ENCODE measurements at places on chromosomes 12 and 14.

GRCh38 chr14:89430391-89431236, 13.6 kb upstream of the FOXN3 start:
- no peak for DNase-seq

- DNase-seq = no peak
Observed at GRCh38 chr14:68247274-68247673, 427.7 kb downstream of the RAD51B start.

GRCh38 chr12:34219046-34219770, 196.9 kb downstream of the ALG10 start:
- no peak for DNase-seq

GRCh38 chr14:60485598-60486251, at the start of gene C14orf39:
Gene C14orf39 (minus strand): TSS chr14:60486063. CDS start chr14:60485078, 985 bp downstream.
- DNase-seq = no peak

DNA sequence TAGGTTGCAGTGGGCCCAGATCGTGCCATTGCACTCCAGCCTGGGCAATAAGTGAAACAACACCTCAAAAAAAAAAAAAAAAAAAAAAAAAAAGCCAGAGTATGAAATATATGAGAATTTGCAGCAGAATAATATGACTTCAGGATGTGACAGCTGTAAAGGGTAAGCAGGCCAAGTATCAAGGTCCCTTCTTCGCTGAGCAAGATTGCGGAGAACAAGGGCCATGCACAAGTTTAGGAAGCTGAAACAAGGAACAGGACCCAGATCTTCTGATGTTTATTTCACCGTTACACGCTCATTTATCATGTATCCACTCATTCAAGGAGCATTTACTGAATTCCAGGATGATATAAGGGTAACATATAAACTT, 659 bp upstream of the FOXJ2 start:
- no peak for DNase-seq

- no peak for DNase-seq
Observed at GRCh38 chr14:32623300-32624093, 294.4 kb downstream of the AKAP6 start.

DNA sequence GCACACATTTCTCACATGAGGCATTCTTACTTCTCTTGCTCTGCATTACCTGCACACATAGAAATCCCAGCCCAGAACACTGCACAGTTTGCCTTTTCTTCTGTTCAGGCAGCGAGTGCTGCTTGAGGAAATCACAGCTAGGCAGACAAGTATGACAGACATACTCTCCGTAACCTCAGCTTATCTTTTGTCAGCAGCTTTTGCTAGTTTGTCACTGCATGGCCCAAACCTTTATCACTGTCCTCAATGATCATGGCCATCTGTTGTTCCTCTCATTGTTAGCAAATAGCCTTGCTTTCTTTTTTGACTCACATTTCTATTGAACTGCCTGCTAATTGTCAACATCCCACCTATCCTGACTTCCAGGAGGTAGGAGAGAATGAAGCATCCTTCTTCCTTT, 5.3 kb downstream of the ZNF10 start:
- no peak for DNase-seq

DNA sequence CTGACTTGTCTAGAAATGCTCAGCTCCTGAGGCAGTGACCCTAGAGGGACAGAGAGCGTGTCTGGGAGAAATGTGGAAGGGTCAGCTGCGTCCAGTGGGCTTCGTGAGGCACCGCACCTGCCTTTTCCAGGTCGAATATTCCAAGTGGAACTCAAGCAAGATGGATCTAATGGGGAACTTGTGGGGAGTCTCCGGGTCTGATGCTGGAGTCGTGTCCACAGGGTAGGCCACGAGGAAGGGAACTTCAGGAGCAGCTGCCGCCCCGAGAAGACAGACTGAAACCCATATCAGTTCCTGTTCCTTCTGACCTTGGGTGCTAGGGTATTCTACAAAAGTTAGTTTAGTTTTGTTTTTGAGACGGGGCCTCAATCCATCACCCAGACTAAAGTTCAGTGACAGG, 67.5 kb downstream of the TNFAIP2 start:
- DNase-seq = no peak

DNA sequence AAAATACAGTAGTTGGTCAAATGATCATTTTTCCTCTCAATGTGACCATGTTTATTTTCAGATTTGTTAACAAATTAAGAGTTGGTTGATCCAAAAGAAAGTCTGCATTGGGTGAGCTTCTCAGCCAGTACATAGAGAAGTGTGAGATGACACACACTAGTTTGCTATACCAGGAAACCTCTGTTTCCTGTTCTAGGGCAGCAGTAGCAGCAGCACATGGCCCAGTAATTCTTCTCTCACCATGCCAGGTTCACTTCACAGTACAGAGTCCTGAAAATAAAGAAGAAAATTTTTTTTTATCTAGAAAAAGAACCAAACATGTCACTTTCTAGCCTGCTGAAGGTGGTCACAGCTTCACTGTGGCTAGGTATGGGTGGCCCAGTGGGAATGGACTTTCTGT, 250.2 kb upstream of the OR4E1 start:
- peak; percentile 21 for DNase-seq

DNA sequence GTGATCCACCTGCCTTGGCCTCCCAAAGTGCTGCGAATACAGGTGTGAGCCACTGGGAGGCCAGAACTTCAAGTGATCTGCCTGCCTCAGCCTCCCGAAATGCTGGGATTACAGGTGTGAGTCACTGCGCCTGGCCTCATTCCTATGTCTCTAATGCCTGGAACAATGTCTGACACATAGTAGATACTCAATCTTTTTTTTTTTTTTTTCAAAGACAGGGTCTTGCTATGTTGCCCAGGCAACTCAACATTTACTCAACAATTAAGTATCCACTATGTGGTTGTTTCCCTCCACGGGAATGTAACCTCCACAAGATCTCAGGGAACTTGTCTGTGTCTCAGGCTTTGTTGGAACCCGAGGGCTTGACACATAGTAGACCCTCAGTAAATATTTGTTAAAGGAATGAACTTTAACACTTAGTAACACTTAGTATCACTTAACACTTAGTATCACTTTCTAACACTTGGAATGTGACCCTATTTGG, 3.0 kb upstream of the TMEM120B start:
- DNase-seq = no peak

- DNase-seq = no peak
Observed at GRCh38 chr12:82242729-82243128, 115.5 kb downstream of the CCDC59 start.

- DNase-seq = no peak
Observed at GRCh38 chr14:32414808-32415255, 85.7 kb downstream of the AKAP6 start.

- no peak for DNase-seq
Observed at GRCh38 chr12:47219243-47219642, 139.5 kb upstream of the AMIGO2 start.

- no peak for DNase-seq
Observed at GRCh38 chr14:61296719-61297502, 15.8 kb upstream of the TMEM30B start.

DNA sequence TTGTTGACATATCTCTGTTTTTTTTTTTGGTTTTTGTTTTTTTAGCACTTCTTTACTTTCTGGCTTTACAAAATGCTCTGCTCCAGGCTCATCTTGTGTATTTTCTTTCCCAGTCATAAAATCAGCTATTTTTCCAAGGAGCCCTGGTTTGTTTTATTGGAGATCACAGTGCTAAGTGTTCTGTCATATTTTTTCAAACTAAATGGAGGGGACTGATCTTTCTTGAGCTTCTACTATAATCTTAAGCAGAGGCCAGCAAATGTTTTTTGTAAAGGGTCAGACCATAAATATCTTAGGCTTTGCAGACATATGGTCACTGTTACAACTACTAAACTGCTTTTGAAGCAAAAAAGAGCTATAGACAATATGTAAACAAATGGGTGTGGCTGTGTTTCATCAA, 30.6 kb upstream of the LIN7A start:
- DNase-seq = no peak

All from activated CD8-positive, alpha-beta memory T cell treated with anti-CD3 and anti-CD28 coated beads, Interleukin-2, amount 50 U/mL, for 4 hours (primary cell).